ENCODE measurements at places on chromosomes 2 and 18.

GRCh38 chr2:125371867-125372266 is 1284.1 kb upstream of the GYPC start:
- no peak for DNase-seq
- no peaks in the 10 kb centered on the region for H3K4me1 ChIP-seq
- H3K27me3 ChIP-seq: no peaks in the 10 kb centered on the region
- no peak overlapping the region for H3K27ac ChIP-seq

GRCh38 chr18:11392292-11392691 is 217.1 kb upstream of the SLC35G4 start:
- no peaks in the 10 kb centered on the region for H3K4me1 ChIP-seq
- no peaks in the 10 kb centered on the region for H3K27me3 ChIP-seq
- no peak overlapping the region for H3K27ac ChIP-seq
- H3K36me3 ChIP-seq: no peaks in the 10 kb centered on the region
- H3K4me3 ChIP-seq: no peak overlapping the region

DNA sequence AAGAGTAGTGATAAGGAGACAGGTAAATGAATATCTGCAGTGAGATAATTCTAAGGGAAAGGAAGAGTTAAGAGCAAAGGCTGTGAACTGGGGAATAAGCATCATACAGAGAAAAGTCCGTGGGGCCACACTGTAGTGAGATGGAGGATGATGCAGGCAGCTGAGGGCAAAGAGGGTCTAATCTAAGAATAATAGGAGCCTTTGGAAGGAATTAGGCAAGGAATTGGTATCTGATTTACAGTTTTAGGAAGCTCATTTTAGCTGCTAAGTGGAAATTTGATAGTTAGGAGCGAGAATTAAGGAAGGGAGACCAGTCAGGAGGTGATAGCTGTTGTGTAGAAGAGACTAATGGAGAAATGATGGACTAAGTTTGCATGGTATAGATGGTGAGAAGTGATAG is 43.5 kb downstream of the KIF5C start:
- no peak overlapping the region for H3K4me3 ChIP-seq
- H3K4me1 ChIP-seq: no peaks in the 10 kb centered on the region
- DNase-seq: no peak
- no peak overlapping the region for H3K27ac ChIP-seq
- H3K27me3 ChIP-seq: no peaks in the 10 kb centered on the region

DNA sequence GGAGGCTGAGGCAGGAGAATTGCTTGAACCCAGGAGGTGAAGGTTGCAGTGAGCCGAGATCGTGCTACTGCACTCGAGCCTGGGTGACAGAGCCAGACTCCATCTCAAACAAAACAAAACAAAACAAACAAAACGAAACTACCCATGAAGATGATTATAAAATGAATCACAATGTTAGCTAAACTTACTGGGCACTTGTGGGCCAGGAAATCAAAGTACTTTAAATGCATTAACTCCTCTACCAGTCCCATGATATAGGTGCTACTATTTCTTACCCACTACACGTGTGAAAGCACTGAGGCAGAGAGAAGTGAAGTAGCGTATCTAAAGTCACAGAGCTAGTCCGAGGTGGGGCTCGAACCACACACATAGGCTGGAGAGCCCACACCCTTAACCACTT is 53.6 kb downstream of the POLE4 start:
- no peak for DNase-seq
- H3K4me3 ChIP-seq: no peak overlapping the region
- H3K36me3 ChIP-seq: no peaks in the 10 kb centered on the region

GRCh38 chr2:59463426-59463825 is 1090.0 kb downstream of the BCL11A start:
- H3K27ac ChIP-seq: no peak overlapping the region
- H3K36me3 ChIP-seq: no peaks in the 10 kb centered on the region
- H3K4me3 ChIP-seq: no peak overlapping the region
- H3K27me3 ChIP-seq: no peaks in the 10 kb centered on the region
- no peak for DNase-seq

GRCh38 chr18:68728081-68728700 is 13.3 kb upstream of the TMX3 start:
- no peak for DNase-seq
- H3K36me3 ChIP-seq: no peaks in the 10 kb centered on the region
- no peaks in the 10 kb centered on the region for H3K27me3 ChIP-seq
- no peak overlapping the region for H3K27ac ChIP-seq
- no peak overlapping the region for H3K4me3 ChIP-seq

GRCh38 chr2:120629241-120629895 is 106.3 kb upstream of the GLI2 start:
- no peak overlapping the region for H3K27ac ChIP-seq
- DNase-seq: no peak
- no peaks in the 10 kb centered on the region for H3K36me3 ChIP-seq
- H3K27me3 ChIP-seq: no peaks in the 10 kb centered on the region
- no peak overlapping the region for H3K4me3 ChIP-seq

DNA sequence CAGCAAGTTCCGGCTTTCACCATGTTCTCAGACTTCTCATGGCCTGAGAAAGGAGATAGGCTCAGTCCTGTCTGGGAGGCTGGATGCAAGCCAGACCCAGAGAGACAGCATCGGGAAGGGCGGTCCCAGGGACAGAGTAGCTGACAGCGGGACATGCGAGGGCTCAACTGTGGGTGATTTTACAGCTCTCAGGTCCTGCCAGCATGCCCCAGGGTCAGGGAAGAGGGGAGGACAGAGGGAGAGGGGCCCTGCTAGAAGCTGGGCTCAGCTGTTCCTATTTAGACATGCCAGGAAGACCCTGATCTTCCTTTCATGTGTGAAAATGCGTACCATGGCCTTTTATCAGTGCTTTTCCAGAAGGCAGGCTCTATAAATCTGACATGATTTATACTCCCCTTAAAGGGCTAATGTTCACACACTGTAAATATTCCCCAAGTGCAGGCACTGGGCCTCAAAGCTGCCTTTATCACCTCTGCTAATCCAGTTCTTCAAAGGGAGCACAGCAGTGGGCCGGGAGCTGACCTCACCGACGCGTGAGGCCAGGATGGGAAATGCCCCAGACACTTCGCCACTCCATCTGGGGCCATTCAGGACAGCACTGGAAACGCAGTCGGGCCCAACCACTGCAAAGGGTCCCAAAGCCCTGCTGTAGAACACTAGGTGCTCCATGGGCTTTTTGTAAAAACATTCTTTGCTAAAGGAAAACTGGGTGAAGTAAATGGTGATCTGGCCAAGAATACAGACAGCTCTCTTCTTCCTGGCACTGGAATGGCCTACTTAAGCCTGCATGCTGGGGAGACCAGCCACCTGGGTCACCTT is 96.1 kb upstream of the LMAN1 start:
- DNase-seq: no peak
- H3K27me3 ChIP-seq: no peaks in the 10 kb centered on the region
- H3K27ac ChIP-seq: no peak overlapping the region
- no peak overlapping the region for H3K4me3 ChIP-seq
- H3K4me1 ChIP-seq: peaks cover 7% of the 10 kb centered on the region

DNA sequence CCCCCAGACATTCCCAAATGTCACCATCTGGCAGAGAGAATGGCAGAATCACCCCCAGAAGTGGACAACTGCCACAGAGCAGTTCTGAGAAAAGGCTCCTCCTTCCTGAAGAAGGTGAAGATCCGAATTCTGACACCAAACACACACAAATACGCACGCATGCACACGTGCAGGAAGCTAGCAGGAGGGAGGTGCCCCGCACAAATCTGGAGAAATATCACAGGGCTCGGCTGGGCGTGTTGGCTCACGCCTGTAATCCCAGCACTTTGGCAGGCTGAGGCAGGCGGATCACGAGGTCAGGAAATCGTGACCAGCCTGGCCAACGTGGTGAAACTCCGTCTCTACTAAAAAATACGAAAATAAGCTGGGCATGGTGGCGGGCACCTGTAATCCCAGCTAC is 38.5 kb upstream of the ATG16L1 start:
- no peaks in the 10 kb centered on the region for H3K4me1 ChIP-seq
- no peak overlapping the region for H3K27ac ChIP-seq
- H3K4me3 ChIP-seq: no peak overlapping the region
- H3K27me3 ChIP-seq: no peaks in the 10 kb centered on the region
- DNase-seq: no peak

GRCh38 chr18:59719544-59720181 is 22.4 kb upstream of the CCBE1 start:
- no peaks in the 10 kb centered on the region for H3K27me3 ChIP-seq
- H3K27ac ChIP-seq: no peak overlapping the region
- no peak overlapping the region for H3K4me3 ChIP-seq
- no peaks in the 10 kb centered on the region for H3K36me3 ChIP-seq

DNA sequence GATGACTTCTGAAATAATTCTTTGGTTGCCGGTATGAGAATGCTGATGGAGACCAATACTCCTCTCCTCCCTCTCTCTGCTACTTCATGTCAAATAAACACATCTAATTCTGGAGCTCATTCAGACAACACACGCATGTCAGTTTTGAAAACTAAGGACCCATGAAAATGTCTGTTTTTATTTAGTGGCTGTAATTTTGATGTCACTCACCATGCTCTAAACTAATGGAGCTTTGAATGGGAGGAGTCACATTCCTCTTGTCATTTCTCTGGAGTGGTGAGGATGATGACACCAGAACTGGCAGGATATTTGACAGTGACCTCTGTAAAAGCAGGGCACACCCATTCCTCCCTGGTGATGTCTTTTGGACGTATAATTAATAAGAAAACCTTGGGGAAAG is 163.0 kb downstream of the PHLPP1 start:
- no peak overlapping the region for H3K4me3 ChIP-seq
- H3K36me3 ChIP-seq: no peaks in the 10 kb centered on the region
- peaks cover 6% of the 10 kb centered on the region for H3K4me1 ChIP-seq
- DNase-seq: no peak
- H3K27me3 ChIP-seq: no peaks in the 10 kb centered on the region
- H3K27ac ChIP-seq: no peak overlapping the region

GRCh38 chr2:82968358-82968757 is 1490.7 kb downstream of the SUCLG1 start:
- no peaks in the 10 kb centered on the region for H3K4me1 ChIP-seq
- H3K27ac ChIP-seq: no peak overlapping the region
- no peak for DNase-seq

- H3K27me3 ChIP-seq: no peaks in the 10 kb centered on the region
- no peaks in the 10 kb centered on the region for H3K4me1 ChIP-seq
- no peak overlapping the region for H3K4me3 ChIP-seq
- no peak overlapping the region for H3K27ac ChIP-seq
These were observed 422.5 kb downstream of the LPIN1 start for GRCh38 chr2:12168791-12169388.

GRCh38 chr2:197219636-197220035 is 90.9 kb downstream of the ANKRD44 start:
- no peak for DNase-seq
- no peak overlapping the region for H3K27ac ChIP-seq
- H3K36me3 ChIP-seq: no peaks in the 10 kb centered on the region
- no peak overlapping the region for H3K4me3 ChIP-seq
- no peaks in the 10 kb centered on the region for H3K27me3 ChIP-seq

- no peak overlapping the region for H3K27ac ChIP-seq
- no peaks in the 10 kb centered on the region for H3K27me3 ChIP-seq
- no peaks in the 10 kb centered on the region for H3K4me1 ChIP-seq
- no peak for DNase-seq
- no peak overlapping the region for H3K4me3 ChIP-seq
These were observed 506.1 kb upstream of the FAM98A start for GRCh38 chr2:34105006-34105767.

GRCh38 chr2:147524912-147525311 is 319.9 kb upstream of the ACVR2A start:
- H3K27ac ChIP-seq: no peak overlapping the region
- DNase-seq: no peak
- H3K4me1 ChIP-seq: peaks cover 14% of the 10 kb centered on the region
- H3K4me3 ChIP-seq: no peak overlapping the region

DNA sequence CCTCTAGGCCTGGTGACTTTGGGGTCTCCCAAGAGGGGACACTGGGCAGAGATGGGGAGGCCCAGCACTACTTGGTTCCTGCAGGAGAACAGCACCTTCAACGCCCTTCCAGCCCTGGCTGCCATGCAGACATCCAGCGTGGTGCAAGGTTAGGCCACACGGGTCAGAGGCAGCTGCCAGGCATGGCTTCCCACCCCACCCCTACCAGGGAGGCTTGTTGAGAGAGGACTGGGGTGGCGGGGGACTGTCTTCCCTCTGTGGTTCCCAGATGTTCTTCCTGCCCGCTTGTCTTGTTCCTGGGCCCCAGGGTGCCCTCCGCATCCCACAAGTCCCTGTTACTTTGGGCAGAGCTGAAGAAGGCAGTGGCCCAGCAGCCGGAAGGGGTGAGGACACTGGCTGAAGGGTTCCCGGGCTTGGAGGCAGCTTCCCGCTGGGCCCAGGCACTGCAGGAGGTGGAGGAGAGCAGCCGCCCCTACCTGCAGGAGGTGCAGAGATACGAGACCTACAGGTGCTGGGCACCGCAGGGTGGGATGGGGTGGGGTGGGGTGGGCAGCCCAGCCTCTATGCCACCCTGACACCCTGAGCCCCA is 4.5 kb downstream of the PROM2 start:
- DNase-seq: no peak
- no peak overlapping the region for H3K27ac ChIP-seq
- no peaks in the 10 kb centered on the region for H3K27me3 ChIP-seq
- H3K36me3 ChIP-seq: no peaks in the 10 kb centered on the region

DNA sequence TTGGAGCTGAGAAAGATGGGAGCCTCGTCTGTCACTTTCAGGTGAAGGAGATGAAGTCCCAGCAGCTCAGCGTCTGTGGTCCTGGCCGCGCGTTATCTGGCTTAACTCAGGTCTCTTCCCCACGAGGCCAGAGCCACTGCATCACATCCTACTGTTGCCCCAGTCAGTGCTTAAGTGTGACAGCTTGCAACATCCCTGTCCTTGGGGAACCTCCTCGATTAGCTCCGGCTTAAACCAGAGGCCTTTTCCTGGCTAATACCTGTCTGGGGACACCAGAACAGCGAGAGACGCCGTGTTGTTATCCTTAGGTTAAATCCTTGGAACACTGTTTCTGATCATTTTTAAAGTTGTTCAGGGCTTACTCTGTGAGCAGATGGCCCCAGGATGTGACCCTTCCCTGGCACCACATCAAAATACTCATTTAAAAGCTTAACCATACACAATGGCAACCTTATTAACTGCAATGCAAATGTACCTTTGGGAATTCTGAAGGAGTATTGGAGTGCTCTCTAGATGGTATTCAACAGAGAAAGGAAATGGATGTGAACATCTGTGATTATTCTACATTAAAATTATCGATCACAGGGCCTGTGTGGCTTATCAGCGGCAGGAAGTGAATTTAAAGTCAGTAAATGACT is 61.2 kb upstream of the SPP2 start:
- H3K36me3 ChIP-seq: no peaks in the 10 kb centered on the region
- no peak overlapping the region for H3K4me3 ChIP-seq
- no peaks in the 10 kb centered on the region for H3K27me3 ChIP-seq
- H3K4me1 ChIP-seq: no peaks in the 10 kb centered on the region

GRCh38 chr2:131030478-131030971 is 62.7 kb downstream of the FAM168B start:
- H3K4me3 ChIP-seq: no peak overlapping the region
- no peaks in the 10 kb centered on the region for H3K36me3 ChIP-seq
- no peaks in the 10 kb centered on the region for H3K27me3 ChIP-seq

DNA sequence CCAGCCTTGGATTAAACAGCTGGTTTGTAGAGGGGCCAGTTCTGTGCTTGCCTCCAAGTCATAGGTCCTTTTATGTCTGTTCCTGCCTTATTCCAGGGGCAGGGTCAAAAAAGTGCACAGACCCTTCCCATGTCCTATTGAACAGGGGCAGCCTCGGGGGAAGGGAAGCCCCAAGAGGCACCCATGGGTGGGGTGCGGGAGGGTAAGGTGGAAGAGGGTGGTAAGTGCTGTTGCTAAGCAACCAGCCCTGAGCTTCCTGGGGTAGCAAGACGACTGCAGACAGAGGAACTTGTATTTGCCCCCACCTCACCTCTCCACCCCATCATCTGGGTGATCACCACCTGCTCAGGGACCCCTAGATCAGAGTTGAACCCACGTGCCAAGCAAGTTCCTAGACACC is 7.7 kb downstream of the DNMT3A start:
- no peak overlapping the region for H3K4me3 ChIP-seq
- no peak for DNase-seq
- H3K4me1 ChIP-seq: peaks cover 37% of the 10 kb centered on the region
- H3K27me3 ChIP-seq: no peaks in the 10 kb centered on the region

Data from body of pancreas (tissue), 4 donors.